Calu3 (cell line): ENCODE measurements at places on chromosomes 16 and 17. TPM values are rescaled to one million over a fixed set of nuclear protein-coding genes. Genes with fewer than 3 reads are reported as not detected.

GRCh38 chr16:12459391-12460063, 344.2 kb downstream of the CPPED1 start:
- DNase-seq = no peak

DNA sequence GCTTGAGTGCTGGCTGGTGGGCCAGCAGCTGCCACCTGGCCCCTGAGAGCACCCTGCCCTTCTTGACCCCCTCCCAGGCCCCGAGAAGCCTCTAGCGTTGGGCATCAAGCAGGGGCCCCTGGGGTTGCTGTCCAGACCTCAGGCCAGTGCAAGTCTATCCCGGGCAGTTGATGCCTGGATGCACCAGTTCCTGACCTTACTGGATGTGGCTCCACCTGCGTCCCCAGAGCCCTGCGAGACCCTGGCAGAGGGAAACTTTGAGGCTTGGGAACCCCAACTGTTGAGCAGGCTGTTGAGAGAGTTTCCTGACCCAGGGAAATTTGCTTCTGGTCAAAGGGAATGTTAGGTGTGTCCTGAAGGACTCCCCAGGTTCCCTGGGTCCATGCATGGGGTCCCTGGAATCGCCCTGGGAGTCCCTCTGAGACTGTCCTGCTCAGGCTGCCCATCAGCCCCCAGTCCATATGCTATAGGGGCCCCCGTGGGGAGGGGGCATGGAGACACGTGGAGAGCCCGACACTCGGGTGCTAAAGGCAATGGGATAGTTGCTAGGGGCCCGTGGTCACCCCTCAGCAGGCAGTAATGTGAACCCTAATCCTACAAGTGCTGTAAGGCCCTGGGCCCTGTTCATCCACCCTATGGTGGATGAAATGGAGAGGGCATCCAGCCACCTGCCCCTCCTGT, 46.4 kb downstream of the RAB11FIP4 start:
- no peak for DNase-seq

DNA sequence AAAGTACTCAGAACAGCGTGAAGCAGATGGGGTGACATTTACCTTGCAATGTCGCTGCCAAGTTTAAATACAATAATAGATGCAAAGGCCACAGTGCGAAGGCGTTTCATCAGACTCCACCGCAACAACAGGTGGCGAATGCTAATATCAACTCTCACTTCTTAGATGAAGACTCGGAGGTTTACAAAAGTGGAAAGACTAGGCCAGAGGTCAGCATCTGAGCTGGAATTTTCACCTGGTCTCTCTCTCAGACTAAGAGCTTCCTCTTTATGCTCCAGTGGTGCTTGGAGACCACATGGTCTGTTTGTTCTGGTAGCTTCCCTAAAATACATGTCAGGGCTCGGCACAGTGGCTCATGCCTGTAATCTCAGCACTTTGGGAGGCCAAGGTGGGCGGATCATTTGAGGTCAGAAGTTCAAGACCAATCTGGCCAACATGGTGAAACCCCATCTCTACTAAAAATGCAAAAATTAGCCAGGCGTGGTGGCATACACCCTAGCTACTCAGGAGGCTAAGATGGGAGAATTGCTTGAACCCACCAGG, 169.1 kb downstream of the XYLT1 start:
- DNase-seq = no peak

DNA sequence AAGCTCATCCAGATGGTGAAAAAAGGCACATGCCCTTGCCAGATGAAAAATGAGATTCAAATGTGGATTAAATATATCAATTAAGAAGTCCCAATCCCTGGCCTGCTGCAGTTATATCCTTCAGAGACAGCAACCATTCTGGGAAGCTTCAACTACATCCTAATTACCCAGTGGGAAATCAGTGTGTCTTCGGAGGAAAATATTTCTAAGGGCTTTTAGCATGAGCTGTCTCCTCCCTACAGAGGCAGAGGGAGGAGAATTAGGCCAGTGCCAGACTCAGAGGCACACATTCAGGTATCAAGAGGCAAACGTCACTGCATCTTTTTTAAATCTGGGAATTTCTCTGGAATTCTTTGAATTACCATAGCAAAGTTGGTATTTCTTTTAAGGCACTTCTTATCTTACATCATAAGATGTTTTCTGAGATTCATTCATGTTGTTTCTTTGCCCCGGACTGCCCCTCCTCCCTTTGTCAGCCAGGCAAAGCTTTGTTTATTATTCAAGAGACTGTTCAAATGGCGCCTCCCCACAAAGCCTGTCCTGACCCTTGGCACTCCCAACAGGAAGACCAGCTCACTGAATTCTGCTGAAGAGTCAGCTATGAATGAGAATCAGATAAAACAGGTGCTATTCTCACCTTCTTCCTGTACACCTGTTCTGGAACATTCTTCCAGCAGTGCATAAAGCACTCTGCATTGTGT, 38.3 kb upstream of the SMPD3 start:
- DNase-seq = no peak

DNA sequence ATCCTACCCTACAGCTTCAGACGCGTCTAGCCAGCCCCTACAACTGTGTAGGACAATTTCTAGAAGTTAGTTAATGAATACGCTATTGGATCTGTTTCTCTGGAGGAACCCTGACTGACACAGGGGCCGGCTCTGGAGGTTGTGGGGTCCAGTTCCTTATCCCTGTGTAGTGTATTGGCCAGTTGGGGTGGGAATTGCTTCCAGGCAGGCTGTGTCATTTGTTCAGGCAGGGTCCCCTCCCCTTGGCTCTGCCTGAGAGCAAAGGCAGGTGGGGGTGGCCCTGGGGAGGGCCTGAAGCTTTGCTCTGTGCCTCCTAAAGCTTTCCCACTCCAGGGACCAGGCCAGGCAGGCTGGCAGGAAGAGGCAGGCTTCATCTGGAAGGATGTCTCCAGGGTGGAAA, 11.7 kb upstream of the CETP start:
- DNase-seq = no peak

The MPV17L gene
- 10.0 and 11.5 TPM in 2 replicates for total RNA-seq
